PC-9 (cell line): ENCODE measurements at places on chromosomes 13 and 19. TPM values are rescaled to one million over a fixed set of nuclear protein-coding genes. Genes with fewer than 3 reads are reported as not detected.

- peak; percentile 63 for DNase-seq
- no peaks in the 10 kb centered on the region for H3K27me3 ChIP-seq
- H3K4me1 ChIP-seq: no peaks in the 10 kb centered on the region
- no peaks in the 10 kb centered on the region for H3K36me3 ChIP-seq
- peak overlapping the region; percentile 55; the same call in 1 of the 2 replicates for H3K4me3 ChIP-seq
These were observed 64.1 kb downstream of the ZNF429 start for GRCh38 chr19:21569494-21569865.

DNA sequence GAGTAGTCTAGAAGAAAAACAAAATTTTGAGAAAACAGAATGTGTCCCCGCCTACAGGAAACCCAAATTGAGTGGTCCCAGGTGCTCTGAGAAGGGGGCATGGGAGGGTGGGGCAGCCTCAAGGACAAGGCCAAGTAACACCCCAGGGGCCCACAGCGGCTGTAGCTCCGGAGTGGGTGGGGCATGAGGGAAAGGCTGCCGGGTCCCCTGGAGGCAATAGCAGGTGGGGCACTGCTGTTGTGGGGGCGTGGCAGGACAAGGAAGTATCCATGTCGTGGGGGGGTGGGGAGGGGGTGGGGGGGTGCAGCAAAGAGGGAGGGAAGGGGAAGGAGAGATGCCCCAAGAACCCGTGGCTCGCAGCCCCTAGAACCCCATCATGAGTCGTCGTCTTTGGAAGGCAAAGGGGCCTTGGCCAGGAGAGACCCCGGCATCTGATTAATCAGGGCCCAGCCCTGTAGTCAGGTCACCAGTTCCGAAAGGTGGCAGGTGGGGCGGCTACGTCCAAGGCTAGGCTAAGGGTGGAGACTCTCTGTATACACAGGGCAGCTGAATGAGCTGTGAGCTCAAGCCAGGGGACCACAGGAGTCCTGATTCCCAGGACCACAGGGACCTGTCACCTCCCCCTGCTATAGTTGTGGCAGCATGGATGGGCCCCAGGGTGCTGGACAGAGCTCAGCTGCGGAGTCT lies 7.5 kb upstream of the ISYNA1 start:
- DNase-seq: no peak
- H3K27ac ChIP-seq: no peak overlapping the region
- peaks cover 30% of the 10 kb centered on the region for H3K4me1 ChIP-seq
- no peaks in the 10 kb centered on the region for H3K27me3 ChIP-seq

DNA sequence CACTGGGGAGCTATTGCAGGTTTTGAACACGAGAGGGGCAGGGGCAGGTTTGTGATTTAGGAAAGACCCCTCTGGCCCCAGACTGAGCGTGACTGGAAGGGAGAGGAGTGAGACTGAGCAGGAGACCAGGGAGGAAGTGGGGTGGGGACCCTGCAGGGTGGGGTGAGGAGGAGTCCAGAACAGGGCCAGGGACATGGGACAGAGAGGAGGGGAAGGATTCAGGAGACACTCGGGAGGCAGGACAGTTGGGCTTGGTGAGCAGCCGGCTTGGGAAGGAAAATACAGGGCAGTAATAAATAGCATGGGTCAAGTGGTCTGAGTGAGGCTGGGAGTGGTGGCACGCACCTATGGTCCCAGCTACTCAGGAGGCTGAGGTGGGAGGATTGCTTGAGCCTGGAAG lies 9.4 kb downstream of the FOSB start:
- peaks cover 12% of the 10 kb centered on the region for H3K4me1 ChIP-seq
- H3K27me3 ChIP-seq: no peaks in the 10 kb centered on the region
- H3K27ac ChIP-seq: no peak overlapping the region

- H3K36me3 ChIP-seq: no peaks in the 10 kb centered on the region
- no peaks in the 10 kb centered on the region for H3K4me1 ChIP-seq
- no peaks in the 10 kb centered on the region for H3K27me3 ChIP-seq
- H3K4me3 ChIP-seq: no peak overlapping the region
- no peak overlapping the region for H3K27ac ChIP-seq
These were observed 752 bp upstream of the EDNRB start for GRCh38 chr13:77919246-77919920.

DNA sequence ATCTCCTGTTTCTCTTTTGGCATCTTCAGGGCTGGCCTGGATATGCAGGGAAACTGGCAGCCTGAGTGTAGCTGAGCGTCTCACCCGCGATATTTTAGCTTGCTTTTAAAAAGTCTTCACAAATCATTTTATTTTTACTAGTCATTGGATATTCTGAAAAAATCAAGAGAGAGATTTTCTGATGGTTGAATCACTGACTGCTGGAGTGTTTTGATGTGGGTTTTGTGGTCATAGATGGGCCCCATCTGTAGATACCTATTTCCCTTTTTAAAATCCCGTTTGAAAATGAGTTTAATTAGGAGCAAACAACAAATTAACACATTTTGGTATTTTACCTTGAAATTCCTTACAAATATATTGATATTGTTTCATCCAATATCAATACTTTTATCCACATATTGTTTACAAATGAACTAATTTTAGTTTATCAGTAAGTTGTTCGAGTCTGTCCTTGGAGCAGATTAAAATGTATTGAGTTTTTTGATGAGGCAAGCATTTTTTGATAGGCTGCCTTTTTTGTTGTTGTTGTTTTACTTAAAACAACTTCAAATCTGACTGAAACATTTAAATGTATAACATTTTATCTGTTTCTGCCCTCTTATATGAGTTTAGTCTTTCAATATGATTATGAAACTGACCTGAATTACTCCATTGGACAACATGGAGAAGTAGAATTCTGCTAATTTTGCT lies 21.5 kb upstream of the OXGR1 start:
- no peak for DNase-seq
- H3K4me3 ChIP-seq: no peak overlapping the region
- H3K36me3 ChIP-seq: no peaks in the 10 kb centered on the region
- no peaks in the 10 kb centered on the region for H3K4me1 ChIP-seq
- H3K27ac ChIP-seq: no peak overlapping the region

ERICH4 gene
- total RNA-seq: not detected in 2 replicates

FCER2 gene
- not detected in 2 replicates for total RNA-seq
